ENCODE measurements at places on chromosomes 13 and 19.

GRCh38 chr19:15954820-15955219, 6.0 kb downstream of the OR10H4 start:
- no peak for DNase-seq

- DNase-seq, result no peak
Observed at GRCh38 chr19:55689411-55690108, 14.5 kb downstream of the EPN1 start.

GRCh38 chr19:1531587-1531986, 7.7 kb downstream of the PLK5 start:
- DNase-seq, result no peak

DNA sequence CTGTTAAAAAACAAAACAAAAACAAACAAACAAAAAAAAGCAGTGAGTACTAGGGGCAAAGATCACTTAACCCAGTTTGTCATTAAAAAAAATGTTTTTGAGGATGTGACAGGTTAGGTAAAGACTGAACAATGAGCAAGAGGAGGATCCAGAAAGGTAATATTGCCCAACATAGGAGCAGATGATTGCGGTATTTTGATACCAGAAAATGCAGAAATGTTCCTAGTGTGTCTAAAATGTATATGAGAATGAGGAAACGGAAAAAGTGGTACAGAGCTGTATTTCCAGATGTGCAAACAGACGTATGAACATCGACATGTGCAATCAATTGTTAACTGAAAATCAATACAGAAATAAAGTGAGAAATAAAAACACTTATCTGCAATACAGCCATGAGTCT, 4.9 kb upstream of the LILRA4 start:
- no peak for DNase-seq

GRCh38 chr19:6849876-6850275, 37.5 kb upstream of the ADGRE1 start:
- DNase-seq, result no peak

Data from SK-N-DZ (cell line).